Lower lobe of right lung (tissue), 2 donors: ENCODE measurements at places on chromosomes 11 and 22. TPM values are rescaled to one million over a fixed set of nuclear protein-coding genes. Genes with fewer than 3 reads are reported as not detected.

Gene DEFB131B
- not detected for total RNA-seq

Gene SCGB2A2
- total RNA-seq: not detected

Gene C11orf97
- total RNA-seq: 2.5 TPM

Gene MPEG1
- total RNA-seq: 48.9 TPM

Gene OTOG
- total RNA-seq: not detected

Gene MRGPRF
- 11.5 TPM for total RNA-seq

Gene SLC25A17
- 11.9 TPM for total RNA-seq

DNA sequence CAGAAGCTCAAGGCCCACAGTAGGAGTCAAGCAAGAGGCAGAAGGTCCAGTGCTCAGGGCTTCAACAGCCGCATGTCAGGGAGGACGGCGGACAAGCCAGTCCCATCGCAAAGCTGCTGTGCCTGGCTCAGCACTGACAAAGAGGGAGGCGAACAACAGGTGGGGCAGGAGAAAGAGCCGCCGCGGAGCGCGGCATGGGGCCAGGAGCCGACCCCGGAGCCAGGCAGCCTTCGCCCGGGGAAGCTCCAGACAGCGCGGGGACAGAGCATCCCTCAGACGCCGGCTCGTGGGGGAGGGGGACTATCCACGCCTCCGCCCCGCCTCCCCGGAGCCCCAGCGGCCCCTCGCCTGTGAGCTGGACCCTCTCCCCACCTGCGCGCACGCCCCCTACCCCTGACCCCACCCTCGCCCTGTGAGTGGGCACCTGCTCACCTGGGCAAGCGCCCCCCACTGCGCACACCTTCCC, 369 bp downstream of the DHCR7 start:
- no peak for DNase-seq

- no peak for DNase-seq
Measured at GRCh38 chr11:111456859-111457730, 55.1 kb downstream of the BTG4 start.

- DNase-seq: peak; percentile 24
Measured at GRCh38 chr22:48885919-48886305, 941.8 kb downstream of the BRD1 start.

- DNase-seq: no peak
Measured at GRCh38 chr22:44012162-44012561, 11.9 kb upstream of the PARVB start.

DNA sequence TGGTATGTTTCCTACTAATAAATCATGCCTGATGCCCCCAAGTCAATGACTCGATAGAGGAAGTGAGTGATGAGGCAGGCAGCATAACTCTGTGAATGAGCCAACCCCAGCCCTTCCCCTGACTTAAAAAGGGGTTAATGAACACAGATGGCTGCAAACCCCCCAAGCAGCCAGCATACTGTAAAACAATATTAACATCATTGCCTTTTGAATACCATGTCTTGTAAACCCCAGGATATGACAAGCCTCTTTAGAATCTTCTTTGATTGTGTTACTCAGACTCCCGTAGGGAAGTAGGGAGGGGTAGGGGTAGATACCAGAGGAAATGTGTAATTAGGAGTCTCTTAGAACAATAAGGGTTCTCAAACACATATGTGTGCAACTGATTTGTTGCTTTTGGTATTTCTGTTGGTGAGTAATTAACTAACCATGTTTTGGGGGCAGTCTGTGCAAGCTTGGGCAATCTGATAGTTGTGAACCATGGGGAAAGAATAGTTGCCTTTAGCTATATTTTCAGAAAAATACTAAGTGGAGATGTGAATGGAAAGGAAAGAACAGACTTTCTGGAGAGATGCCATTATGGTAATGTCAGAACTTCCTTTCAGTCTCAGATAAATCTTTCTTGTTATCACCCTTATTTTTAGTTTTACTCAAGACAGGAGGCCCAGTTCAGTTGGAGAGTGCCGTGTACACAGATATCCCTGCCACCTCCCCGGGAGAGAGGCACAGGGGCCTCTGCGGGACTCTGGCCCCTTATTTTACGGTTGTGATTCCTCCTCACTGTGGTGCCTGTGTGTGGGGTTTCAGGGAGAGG, 701.8 kb downstream of the NTM start:
- no peak for DNase-seq

DNA sequence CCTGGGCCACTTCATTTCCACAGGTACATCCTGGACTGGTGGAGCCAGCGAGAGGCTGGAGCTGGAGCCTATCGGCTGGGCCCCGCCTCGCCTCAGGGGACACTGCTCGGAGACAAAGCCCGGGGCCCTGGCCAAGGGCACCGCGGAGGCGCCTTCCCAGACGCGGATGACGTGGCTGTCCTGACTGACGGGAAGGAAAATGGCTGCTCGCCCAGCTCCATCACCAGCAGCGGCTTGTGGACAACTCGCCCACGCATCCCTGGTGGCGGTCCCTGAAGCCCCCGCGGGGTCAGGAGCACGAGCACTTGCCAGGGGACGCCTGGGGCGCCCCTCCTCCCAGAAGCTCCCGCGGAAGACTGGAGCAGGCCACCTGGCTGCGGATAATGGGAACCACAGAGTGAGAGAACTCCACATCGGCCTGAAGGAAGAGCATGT, 49.6 kb downstream of the CECR2 start:
- no peak for DNase-seq

GRCh38 chr11:93652161-93652597, 9.3 kb upstream of the CEP295 start:
- DNase-seq: no peak

DNA sequence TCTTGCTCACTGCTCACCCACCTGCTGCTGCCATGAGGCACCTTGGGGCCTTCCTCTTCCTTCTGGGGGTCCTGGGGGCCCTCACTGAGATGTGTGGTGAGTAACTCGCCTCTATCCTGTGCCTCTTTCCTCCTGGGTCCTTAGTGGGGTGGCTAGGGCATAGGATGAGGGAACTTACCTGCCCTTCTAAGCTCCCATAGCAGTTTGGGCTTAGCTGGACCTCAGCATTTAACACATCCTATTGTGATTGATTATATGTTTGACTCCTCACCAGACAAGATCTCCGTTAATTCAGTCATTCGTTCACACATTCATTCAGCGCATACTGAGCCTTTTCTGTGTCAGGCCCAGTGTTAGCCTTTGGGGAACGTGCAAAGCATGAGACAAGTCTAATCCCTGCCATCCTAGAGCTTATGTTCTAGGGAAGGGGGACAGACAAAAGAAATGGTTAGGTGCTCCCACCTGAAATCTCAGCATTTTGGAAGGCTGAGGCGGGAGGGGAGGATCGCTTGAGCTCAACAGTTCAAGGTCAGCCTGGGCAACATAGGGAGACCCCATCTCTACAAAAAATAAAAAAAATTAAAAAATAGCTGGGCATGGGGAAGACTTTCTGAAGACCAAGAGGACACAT, 441 bp downstream of the TCN2 start:
- no peak for DNase-seq

DNA sequence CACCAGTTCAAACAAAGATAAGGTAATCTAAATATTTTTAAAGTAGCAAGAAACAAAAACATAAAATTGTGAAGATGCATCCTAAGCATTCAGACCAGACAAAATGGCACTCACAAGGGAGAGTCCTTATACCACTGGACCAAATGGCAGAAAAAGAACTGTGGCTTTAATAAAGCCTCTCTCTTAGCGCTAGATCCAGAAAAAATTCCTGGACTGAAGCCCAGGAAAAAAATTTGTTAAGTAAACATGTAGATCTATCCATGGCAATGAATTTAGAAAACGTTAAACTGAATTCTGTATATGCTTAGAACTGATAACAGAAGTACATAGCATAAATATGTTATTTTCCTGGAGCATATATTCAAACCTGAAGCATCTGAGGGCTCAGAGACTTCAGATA, 11.8 kb upstream of the CD59 start:
- no peak for DNase-seq

- DNase-seq: no peak
Measured at GRCh38 chr22:48751539-48752437, 1075.9 kb downstream of the BRD1 start.

GRCh38 chr11:32333320-32333991, 101.9 kb downstream of the WT1 start:
- peak; percentile 68 for DNase-seq

DNA sequence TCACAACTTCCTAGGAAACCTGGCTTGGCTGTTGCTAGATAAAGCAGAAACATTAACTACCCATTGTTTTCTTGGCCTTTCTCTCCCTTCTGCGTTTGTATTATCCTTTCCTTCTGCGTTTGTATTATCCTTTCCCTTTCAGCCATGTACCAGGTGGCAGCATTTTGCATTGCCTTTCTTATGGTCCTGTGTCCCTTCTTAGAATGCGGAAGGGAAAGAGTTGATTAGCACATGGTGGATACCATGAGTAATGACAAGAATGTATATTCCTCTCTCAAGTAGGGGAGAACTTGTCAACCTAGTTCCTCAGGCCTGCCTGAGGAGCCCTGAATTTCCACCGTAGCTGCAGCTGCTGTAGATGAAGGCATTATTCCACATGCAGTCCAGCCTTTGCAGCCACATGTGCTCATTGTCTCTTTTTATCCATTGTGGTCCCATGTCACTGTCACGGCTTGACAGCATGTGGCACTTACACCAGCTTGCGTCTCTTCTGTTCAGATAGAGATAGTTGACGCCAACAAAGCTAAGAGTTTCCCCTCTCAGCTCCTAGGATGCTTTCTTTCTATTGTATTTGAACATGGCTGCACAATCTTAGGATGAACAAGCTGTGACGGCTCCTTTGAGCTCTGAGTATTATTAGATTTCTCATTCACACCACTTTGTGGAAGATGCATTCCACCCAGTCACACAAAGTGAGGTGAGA, 44.8 kb downstream of the SLN start:
- no peak for DNase-seq

- DNase-seq: peak; percentile 20
Measured at GRCh38 chr11:8221046-8221723, 42.5 kb downstream of the LMO1 start.

DNA sequence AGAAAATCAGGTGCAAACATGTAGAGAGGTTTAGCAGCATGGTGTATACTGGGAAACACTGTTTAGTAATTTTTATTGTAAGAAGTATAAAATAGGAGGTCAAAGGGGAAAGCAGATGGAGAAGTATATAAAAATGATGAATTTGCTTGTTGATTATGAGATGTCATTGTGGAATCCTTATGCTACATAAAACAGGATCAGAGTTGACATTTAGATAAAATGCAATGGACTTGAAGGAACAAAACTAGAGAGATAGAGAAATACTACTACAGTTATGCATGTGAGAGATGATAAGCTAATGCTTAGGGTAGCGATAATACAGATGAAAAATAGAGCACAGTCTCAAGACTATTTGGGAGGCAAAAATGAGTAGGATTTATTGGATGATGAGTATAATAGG, 191.9 kb upstream of the CTSC start:
- DNase-seq: no peak

DNA sequence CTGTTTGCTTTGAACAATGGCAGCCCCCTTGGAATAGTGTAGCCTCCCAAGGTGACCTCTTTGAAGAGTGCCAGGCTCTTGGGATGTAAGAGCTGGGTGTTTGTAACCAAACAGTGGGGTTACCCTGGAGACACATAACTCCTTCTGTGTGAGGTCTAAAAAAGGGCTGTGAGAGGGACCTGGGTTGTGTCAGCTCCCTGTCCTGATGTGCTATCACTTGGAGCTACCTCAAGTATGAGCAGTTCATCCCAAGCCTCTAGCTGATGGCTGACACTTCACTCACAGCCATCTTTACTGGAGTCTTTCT, 40.2 kb downstream of the TSPAN18 start:
- no peak for DNase-seq

DNA sequence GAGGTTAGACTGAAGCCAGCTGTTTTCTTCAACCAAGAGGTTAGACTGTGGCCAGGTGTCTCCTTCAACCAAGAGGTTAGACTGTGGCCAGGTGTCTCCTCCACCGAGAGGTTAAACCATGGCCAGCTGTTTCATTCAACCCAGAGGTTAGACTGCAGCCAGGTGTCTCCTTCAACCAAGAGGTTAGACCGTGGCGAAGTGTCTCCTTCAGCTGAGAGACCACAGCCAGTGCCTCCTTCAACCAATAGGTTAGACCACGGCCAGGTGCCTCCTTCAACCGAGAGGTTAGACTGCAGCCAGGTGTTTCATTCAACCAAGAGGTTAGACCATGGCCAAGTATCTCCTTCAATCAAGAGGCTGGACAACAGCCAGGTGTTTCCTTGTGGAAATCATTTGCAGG, 498.1 kb downstream of the TBC1D22A start:
- no peak for DNase-seq

GRCh38 chr22:28867191-28867590, 16.2 kb upstream of the ZNRF3 start:
- no peak for DNase-seq

GRCh38 chr11:43268786-43269185, 43.0 kb upstream of the API5 start:
- no peak for DNase-seq
